ENCODE measurements at places on chromosomes 1 and 21. TPM values are rescaled to one million over a fixed set of nuclear protein-coding genes. Genes with fewer than 3 reads are reported as not detected.
A peak's percentile ranks its signal among the peaks of the same experiment; 100 is the strongest.

- DNase-seq, result no peak
These were observed 132.3 kb downstream of the URB2 start for GRCh38 chr1:229758101-229759036.

DNA sequence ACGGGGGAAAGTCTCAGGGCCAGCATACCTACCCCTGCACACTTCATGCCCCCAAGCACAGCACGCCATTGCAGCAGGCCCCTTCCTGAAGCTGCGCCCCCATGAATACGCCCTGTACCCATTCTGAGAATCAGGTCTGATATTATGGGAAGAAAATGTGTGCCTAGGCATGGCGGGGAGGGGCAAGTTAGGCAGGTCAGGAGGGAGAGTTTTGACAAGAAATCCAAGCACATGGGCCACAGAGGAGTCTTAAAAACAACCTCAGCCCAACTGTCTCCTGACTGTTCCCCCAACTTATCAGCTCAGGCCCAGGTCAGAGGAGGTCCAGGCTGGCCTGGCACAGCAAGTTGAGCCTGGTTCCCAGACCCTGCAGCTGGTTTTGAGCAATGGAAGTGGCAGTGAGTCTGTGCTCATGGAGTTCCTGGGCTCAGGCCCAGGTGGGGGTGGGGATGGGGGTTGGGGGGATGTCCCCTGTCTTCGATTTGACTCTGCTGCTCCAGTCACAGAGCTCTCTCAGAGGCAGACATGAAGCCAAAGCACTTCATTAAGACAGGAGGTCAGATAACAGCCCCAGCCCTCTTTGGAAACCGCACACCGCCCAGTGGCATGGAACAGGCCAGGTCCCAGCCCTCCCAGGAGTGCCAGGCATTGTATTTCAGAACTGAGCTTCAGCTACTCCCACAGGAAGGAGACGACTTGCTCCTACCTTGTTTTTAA, 20.6 kb upstream of the BCAR3 start:
- DNase-seq, result peak; percentile 39

DNA sequence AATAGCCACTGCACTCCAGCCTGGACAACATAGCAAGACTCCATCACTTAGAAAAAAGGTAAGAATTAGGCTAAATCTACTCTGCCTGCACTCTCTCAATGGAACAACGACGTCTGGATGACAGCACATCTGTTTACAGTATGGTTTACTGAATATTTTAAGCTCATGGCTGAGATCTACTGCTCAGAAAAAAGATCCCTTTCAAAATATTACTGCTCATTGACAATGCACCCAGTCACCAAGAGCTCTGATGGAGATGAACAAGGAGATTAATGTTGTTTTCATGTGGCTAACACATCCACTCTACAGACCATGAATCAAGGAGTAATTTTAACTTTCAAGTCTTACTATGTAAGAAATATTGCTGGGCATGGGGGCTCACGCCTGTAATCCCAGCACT, 58.0 kb downstream of the SLC27A3 start:
- no peak for DNase-seq

VASH2 gene
- 47.1 TPM for polyA plus RNA-seq

NDUFS5 gene
- polyA plus RNA-seq, result 410 TPM

GCSAML gene
- 0.10 TPM for polyA plus RNA-seq

CZIB gene
- 64.3 TPM for polyA plus RNA-seq

NPPB gene
- polyA plus RNA-seq, result not detected
